ENCODE measurements at places on chromosomes 13 and 19.

DNA sequence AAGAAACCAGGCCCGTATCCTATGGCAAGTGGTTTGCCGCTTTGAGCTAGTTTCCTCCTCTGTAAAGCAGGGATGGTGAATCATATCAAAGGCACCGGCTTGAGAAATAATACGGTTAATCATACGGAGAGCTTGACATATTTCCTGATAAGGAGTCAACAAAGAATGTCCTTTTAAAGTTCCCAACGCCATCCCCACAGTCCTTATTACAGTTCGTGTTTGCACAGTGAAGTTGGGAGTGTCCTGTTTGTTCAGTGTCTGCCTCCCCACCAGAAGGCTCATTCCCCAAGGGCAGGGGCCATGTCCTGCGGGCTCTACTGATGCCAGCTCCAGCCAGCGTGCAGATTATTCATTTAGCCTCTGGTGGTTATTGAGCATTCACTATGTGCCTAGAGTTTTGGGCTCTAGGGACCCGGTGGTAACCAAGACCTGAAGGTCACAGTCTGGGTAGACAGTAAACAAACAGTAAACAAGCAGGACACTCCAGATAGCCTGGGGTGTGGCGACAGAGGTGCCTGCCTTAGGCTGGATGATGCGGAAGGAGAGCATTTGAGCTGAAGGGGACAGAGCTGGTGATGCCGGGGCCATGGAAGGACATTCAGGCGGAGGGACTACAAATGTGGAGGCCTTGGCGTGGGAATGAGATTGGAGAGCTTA is 6.3 kb downstream of the GRAMD1A start:
- peak; percentile 91 for DNase-seq

DNA sequence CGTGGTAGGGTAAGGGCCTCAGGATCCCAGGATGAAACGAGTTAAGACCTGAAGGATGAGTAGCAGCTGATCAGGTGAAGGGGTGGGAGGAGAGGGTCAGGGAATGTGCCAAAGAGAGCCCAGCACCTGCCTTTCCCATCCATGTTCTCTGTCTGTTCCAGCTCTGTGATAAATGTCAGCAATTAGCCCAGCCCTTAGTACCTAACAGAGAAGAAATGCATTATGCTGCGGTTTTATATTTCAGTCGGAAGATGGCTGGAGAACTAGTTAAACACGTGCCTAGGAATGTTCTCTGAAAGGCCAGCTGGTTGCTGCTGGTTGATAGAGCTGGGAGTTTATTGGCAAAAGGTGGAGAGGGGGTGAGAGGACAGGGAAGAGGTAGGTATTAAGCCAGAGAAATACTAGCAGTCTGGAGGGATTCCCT is 268.2 kb downstream of the SHISA2 start:
- no peak for DNase-seq

DNA sequence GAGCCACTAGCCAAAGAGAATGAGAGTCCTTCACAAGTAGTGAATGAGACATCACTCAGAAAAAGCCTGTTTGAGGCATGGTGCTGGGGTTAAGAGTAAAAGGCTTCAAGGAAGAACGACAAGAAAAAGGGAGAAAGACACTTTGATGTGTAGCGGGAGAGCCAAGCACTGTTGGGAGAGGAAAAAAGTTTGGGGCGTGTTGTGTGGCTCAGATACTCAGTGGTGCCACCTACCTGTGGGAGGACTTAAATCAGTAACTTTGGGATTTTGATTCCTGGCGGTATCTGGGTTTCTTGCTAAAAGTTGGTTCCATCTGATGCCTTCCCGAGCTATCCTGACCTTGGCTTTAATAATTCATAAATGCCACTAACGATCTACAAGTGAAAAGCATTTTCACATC is 12.3 kb downstream of the ELSPBP1 start:
- DNase-seq = no peak

DNA sequence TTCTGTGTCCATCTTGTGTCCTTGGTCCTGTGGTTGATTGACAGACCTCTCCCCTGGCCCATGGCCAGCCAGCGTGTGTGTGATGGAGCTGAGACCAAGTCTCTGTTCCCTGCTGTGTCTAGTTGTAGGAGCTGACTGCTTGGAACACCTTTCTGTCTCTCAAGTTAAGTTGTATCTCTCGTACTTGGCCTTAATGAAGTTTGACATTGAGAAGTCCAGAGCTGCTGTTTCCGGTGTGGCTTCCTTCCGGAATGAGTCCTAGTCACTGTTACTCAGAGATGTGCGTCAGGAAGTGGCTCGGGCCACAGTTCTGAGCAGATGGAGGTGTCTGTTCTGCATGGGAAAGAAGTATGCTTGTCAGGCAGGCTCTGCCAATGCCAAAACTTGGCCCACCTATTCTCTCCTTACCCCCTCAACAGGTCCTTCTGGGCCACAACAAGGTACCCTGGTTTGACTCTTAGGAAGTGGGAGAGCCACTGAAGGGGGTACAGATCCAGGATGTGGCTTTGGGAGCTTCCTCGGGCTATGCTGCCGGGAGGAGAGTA is 54.3 kb downstream of the GATAD2A start:
- no peak for DNase-seq

GRCh38 chr13:61142506-61142905 is 273.1 kb downstream of the PCDH20 start:
- DNase-seq = no peak

- no peak for DNase-seq
These were observed 887.6 kb upstream of the SLC10A2 start for GRCh38 chr13:103953859-103954258.
